ENCODE measurements at places on chromosomes 12 and 14.

DNA sequence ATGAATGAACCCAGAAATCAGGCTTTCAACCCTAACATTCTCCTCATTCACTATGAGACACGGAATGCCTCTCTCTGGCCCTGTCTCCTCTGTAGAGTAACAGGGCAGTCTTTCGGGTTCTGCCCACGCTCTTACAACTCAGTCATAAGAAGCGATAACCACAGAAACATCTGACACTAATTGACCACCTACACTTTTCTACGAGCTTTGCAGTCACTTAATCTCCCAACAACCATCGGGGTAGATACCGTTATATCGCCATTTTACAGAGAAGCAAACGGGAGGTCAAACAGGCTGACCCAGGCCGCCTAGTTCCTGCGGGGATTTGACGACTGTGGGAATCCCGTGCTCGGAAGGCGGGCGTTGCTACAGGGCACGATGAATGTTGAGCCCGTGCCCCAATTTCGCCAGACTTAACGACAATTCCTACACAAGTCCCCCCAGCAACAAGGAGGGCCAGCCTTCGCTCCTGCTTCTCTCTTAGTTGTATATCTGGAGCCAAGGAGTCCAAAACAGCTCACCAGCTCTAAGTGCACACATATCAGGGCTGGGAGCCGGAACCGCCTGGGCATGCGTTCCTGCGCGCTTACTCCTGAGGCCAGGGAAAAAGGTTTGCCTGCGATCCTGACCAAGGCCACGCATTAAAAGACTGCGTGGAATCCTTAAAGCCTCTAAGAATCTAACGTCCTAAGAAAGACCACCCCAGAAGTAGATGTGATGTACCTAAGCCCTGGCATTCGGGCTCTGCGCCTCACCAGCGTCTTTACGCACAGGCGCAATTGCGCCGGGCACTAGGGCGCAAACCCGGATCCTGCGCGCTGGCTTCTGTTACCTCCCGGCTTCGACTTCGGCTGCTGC, 38.7 kb upstream of the TBX5 start:
- peak; percentile 4 for DNase-seq

DNA sequence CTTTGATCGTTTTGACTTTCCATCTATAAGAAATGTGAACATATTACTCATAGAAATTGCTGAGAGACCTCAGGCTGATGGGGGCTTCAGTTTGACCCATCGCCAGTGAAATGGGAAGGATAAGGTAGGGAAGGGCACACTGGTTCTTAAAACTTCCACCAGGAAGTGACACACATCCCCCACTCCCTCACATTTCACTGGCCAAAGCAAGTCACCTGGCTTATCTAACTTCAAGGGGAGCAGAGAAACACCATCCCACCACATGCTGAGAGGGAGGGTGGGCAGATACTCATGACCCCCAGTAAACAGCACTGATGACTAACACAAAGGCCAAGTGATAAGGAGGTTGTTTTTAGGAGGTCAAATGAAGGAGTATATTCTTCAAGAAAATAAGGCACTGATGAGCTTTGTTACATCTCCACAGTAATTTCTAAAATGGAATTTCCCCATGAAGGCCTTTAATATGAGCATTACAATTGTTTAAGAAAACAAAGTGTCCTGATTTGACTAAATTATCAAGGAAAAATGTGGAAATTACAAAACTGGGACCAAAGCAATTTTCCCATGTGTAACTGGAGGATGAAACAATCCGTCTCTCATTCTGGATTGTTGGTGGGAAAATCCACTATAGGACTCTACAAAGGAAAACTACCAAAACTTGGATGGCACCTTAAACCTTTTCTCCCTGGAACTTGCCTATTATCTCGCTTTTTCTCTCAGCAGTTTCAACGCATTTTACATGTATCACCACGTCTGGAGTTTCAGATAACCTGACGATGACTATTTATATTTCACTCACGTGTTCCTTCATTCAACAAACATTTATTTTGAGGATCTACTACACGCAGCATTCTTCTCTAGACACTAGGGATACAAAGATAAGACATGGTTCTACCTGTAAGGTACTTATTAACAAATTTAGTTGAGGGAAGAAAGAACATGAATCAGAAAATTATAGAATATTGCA, 91.8 kb upstream of the EEA1 start:
- DNase-seq = no peak

GRCh38 chr14:59244581-59244980, 56.1 kb downstream of the DAAM1 start:
- no peak for DNase-seq

DNA sequence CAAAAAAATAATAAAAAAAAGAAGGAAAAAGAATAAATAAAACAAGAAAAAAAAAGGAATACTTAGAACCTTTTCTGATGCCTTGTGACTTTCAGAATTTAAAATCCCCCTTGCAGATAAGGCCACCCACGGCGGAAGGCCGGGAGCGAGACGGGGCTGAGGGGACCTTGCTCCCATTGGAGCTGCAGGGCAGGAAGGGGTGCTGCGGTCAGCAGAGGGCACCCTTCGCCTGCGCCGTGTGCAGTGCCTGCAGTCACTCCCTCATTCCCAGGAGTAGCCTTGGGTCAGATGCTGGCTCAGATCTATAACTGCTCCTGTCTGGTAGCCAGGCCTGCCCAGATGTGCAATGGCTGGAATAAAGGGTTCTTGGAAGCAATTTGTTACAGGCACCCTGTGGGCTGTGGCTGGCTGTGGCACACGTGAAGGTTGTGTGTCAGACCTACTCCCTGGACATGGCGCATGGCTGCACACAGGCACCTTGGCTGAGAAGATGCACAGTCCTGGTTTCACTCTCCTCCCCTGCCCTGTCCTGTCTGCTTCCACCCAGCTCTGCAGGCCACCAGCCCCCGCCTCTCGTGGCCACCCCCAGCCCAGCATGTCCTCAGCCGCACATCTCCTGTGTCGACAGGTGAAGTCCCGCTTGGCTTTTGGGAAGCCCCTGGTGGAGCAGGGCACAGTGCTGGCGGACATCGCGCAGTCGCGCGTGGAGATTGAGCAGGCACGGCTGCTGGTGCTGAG, 13.4 kb upstream of the ALDH2 start:
- DNase-seq = no peak

DNA sequence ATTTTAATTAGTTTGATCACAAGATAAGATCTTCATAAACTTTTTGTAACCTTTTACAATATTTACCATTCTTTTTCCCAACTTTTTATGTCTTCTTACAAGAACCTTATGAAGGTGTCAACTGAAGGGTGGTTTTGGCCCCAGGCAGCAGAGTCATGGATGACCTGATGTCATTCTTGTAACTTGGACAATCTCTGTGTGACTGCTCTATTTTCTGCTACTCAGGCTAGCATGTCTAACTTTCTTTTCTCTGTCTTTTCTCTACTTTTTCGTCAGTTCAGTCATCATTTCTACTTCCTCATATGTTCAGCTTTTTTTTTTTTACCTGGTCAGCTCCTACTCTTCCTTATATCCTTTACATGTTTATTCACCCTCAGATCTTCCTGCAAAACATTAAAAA, 150.7 kb upstream of the PTPRQ start:
- no peak for DNase-seq

- DNase-seq = no peak
Measured at GRCh38 chr14:61453103-61453767, 131.9 kb downstream of the PRKCH start.

GRCh38 chr14:77310026-77310425, 10.7 kb downstream of the POMT2 start:
- peak; percentile 28 for DNase-seq

GRCh38 chr14:68563251-68564131, 229.4 kb downstream of the ZFP36L1 start:
- peak; percentile 79 for DNase-seq

- peak; percentile 75 for DNase-seq
Measured at GRCh38 chr12:93616584-93617101, 44.2 kb downstream of the SOCS2 start.

DNA sequence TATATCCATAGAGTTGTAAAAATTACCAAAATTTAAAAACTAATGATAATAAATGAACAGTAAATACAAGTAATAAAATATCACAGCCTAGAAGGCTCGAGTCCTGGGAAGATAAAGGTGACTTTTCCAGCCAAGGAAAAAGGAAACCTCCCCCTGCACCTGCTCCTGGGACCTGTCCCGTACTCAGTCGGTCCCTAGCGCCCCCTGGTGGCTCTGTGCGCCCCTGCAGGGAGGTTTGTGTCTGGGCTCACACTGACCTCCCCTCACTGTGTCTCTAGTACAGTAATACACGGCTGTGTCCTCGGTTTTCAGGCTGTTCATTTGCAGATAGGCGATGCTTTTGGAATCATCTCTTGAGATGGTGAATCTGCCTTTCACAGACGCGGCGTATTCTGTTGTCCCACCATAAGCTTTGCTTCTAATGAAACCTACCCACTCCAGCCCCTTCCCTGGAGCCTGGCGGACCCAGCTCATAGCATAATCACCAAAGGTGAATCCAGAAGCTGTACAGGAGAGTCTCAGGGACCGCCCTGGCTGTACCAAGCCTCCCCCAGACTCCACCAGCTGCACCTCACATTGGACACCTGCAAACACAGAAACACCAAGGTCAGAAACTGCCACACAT, 1030.4 kb downstream of the TMEM121 start:
- no peak for DNase-seq

- no peak for DNase-seq
Measured at GRCh38 chr12:85029456-85029855, 6.6 kb downstream of the TSPAN19 start.

DNA sequence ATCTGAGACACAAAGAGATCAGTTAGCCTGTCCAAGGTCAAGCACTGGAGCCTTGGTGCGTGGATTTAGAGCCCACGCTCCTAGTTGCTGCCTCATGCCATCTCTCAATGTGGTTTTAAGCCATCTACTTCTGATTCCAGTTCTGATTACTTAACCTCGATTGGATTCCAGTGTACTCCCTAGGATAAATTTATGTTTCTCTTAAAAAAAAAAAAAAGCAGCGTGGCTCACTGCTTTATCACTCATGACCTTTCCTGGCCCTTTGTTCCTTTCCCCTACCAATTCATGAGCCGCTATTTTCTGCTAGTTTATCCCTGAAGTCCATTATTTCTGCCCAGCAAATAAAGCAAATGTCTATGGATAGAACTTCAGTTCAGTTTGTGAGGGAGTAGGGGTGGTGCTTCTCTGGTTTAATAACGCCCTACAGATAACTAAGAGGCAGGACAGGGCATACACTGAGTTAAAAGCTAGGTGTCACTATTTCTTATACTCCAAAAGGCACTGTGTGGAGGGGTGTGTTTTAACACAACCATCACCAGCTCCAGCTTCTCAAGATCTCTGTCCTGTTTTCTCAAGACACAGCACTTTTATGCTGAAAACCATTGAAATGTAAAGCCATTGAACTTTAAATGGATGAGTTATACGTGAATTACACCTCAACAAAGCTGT, 9.8 kb upstream of the PARP11 start:
- no peak for DNase-seq

GRCh38 chr12:57782243-57782607, 362 bp upstream of the TSFM start:
- no peak for DNase-seq

GRCh38 chr12:24379861-24380521, 430.5 kb upstream of the SOX5 start:
- no peak for DNase-seq

DNA sequence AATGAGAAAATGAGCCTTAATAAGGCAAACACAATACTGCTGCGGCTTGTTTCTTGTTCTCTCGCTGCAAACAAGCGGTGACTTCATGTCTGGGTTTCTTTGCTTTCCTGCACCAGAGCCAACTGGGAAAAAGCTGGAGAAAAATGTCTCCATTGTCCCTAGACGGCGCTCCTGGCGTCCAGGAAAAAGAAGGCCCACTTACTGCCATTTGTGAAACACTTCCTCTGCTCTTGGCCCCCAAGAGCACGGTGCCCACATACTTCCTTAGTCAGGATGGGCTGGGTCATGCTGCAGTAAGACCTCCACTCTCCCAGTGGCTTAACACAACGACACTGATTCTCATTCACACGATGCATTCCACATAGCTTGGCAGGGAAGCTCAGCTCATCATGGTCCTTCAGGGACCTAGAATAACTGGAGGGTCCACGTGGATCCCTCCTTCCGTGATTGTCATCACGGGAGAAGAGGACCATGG, 86.0 kb upstream of the BCL11B start:
- no peak for DNase-seq

- no peak for DNase-seq
Measured at GRCh38 chr12:8648576-8649205, 13.9 kb downstream of the MFAP5 start.

- DNase-seq = no peak
Measured at GRCh38 chr12:45353944-45354343, 138.0 kb downstream of the ANO6 start.

DNA sequence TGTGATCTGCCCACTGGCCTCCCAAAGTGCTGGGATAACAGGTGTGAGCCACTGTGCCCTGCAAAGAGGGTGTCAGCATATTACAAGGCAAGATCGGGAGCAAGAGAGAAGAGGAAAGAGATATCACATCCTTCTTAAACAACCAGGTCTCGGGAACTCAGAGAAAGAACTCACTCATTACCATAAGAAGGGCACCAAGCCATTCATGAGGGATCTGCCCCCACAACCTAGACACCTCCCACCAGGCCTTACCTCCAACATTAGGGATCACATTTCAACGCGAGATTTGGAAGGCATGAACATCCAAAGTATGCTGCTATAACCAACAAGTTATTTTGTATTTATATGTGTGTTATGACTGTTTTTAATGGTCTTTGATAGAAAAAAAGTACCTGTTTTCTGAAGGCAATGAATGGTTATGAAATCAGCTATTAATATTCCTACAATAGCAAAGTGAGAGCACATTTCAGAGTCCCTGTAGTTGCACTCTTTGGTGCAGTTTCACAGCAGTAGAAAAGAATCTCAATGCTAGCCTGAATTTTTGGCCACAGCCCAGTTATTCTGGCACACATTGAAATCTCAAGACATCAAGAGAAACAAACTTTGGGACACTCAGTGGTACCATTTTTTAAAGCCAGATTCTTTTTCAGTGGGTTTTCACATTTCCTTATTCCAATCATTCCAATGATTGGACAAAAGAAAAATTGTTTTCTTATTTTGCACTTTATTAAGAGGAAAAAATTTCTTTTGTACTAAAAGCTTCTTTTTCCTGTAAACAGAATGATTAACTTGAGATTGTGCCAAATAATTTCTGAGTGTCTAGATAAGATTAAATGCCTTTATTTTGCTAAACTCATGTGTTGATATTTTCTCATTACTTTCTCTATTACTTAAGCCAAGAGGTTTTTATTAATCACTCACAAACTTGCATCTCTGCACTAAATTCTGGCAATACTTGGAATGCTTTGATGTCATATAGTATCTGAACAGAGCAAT, 582.6 kb upstream of the ATP2B1 start:
- no peak for DNase-seq

- DNase-seq = no peak
Measured at GRCh38 chr12:49936925-49937324, 13.6 kb upstream of the AQP2 start.

GRCh38 chr12:102052192-102053061, 9.4 kb downstream of the WASHC3 start:
- no peak for DNase-seq

GRCh38 chr12:12700254-12700653, 4.3 kb upstream of the GPR19 start:
- no peak for DNase-seq

GRCh38 chr12:14654416-14654815, 42.0 kb downstream of the GUCY2C start:
- no peak for DNase-seq
